Fibroblast of skin of right quadriceps (primary cell): ENCODE measurements at places on chromosomes 1 and 21.

GRCh38 chr1:181073638-181074037, 14.9 kb upstream of the IER5 start:
- DNase-seq = peak; percentile 94

- no peak for DNase-seq
Observed at GRCh38 chr1:234924450-234925355, 203.9 kb downstream of the TOMM20 start.

- DNase-seq = peak; percentile 93
Observed at GRCh38 chr1:24966724-24967346, 36.8 kb upstream of the RUNX3 start.

GRCh38 chr1:205382561-205382960, 25.8 kb upstream of the KLHDC8A start:
- DNase-seq = no peak

- DNase-seq = peak; percentile 53
Observed at GRCh38 chr1:110390096-110390495, 730 bp downstream of the SLC16A4 start.

GRCh38 chr1:5953386-5953785, 38.8 kb downstream of the NPHP4 start:
- DNase-seq = no peak

DNA sequence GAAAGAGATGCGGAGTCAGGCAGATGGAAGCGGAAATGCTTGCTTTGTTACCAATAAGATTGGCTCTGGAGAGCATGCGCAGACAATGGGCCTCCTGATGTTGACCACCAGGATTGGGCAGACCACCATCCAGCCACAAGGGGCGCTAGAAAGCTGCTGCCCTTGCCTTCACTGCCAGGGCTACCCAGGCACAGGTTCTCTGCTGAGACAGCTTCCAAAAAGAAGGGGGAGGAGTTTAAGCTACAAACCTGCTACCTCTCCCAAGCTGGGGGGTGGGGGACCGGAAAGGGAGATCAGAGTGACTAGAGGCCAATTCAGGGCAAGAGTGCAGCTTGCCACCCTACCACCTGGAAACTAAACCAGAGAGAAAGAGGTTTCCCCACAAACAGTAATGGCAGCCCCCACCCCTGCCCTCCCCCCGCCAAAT, 369.7 kb downstream of the RRAGC start:
- DNase-seq = peak; percentile 8

GRCh38 chr1:156489166-156489934, 11.2 kb downstream of the MEF2D start:
- no peak for DNase-seq

- DNase-seq = no peak
Observed at GRCh38 chr1:167605576-167605975, 24.5 kb upstream of the RCSD1 start.

DNA sequence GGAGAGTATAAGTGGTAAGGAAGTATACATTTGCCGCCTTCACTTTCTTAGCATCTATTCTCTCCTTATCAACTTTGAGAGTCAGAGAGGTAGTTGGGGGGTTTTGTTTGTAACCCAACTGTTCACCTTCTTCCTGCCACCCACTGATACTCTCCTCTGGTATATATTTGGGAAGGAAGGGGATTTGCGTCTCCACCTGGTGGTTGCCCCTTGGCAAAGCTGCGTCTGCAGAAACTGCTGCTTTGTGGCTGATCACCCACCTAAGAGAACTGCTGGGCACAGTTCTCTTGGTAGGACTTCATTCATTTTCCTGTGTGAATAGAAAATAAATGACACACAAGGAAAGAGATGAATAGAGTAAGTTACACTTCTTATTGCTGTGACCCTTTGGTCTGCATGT, 87.0 kb downstream of the SYT14 start:
- no peak for DNase-seq

DNA sequence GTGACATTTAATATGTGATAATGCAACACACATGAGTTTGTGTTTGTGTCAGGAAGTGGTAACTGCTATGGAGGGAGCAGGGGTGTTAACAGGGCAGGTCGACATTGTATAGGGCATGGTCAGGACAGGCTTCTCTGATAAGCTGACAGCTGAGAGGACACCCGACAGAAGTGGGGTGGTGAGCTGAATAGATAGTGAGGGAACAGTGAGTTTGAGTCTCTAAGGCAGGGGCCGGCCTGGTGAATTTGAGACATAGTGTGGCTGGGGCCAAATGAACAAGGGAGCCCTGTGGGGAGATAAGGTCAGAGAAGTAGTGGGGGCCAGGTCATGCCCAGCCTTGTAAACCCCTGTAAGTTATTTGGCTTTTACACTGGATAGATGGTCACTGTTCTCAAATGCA, 217.4 kb upstream of the KIAA0040 start:
- DNase-seq = no peak

- no peak for DNase-seq
Observed at GRCh38 chr1:210627755-210628154, 299.1 kb downstream of the HHAT start.
